ENCODE measurements at places on chromosomes 16 and 17. TPM values are rescaled to one million over a fixed set of nuclear protein-coding genes. Genes with fewer than 3 reads are reported as not detected.
A peak's percentile ranks its signal among the peaks of the same experiment; 100 is the strongest.

DNA sequence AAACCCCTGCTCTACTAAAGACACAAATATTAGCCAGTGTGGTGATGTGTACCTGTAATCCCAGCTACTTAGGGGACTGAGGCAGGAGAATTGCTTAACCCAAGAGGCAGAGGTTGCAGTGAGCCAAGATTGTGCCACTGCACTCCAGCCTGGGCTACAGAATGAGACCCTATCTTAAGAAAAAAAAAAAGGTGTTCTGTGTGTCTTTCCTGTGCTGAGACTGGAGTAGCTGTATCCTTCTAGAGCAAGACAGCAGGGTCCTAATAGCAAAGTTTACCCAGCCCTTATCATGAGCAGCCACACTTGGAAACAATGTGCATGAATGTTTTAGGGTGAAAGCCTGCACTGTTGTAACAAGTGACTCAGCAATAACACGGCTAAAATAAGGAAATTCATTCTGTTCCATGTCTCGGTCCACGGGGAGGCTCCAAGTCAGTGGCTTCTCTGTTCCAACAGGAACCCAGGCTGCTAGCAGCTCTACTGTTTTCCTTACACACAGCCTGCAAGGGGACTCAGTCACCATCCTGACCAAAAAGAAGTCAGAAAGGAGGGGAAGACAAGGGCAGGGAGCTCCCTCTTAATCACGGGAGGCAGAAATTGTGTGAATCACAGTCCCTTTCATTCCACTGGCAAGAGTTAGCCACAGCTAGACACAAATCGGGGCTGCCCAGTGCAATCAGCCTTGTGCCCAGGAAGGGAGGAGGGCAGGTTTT is 7.1 kb upstream of the SLC5A11 start:
- H3K4me1 ChIP-seq: no peaks in the 10 kb centered on the region
- no peak overlapping the region for H3K4me3 ChIP-seq
- no peaks in the 10 kb centered on the region for H3K36me3 ChIP-seq
- no peak overlapping the region for H3K27ac ChIP-seq
- no peak for DNase-seq

- H3K27ac ChIP-seq: no peak overlapping the region
- no peak overlapping the region for H3K4me3 ChIP-seq
- H3K36me3 ChIP-seq: no peaks in the 10 kb centered on the region
- no peaks in the 10 kb centered on the region for H3K4me1 ChIP-seq
Measured at GRCh38 chr17:78563189-78564145, 13.7 kb downstream of the DNAH17 start.

GRCh38 chr17:78836420-78837021 is 4.1 kb downstream of the USP36 start:
- peaks cover 26% of the 10 kb centered on the region for H3K4me1 ChIP-seq
- DNase-seq: no peak
- peak overlapping the region; percentile 0 for H3K27ac ChIP-seq
- no peaks in the 10 kb centered on the region for H3K27me3 ChIP-seq
- H3K4me3 ChIP-seq: no peak overlapping the region

GRCh38 chr16:89511374-89511773 is 3.2 kb downstream of the SPG7 start:
- no peak overlapping the region for H3K4me3 ChIP-seq
- H3K27ac ChIP-seq: peak overlapping the region; percentile 64
- peaks cover 19% of the 10 kb centered on the region for H3K36me3 ChIP-seq
- DNase-seq: no peak
- peaks cover 25% of the 10 kb centered on the region for H3K4me1 ChIP-seq
- H3K27me3 ChIP-seq: no peaks in the 10 kb centered on the region

- H3K27ac ChIP-seq: peak overlapping the region; percentile 96
- peaks cover 36% of the 10 kb centered on the region for H3K4me1 ChIP-seq
- H3K27me3 ChIP-seq: no peaks in the 10 kb centered on the region
- peak overlapping the region; percentile 80 for H3K4me3 ChIP-seq
Measured at GRCh38 chr17:50151937-50152547, 1.6 kb upstream of the PPP1R9B start.

The CCDC154 gene
- total RNA-seq: 2.9 TPM

DNA sequence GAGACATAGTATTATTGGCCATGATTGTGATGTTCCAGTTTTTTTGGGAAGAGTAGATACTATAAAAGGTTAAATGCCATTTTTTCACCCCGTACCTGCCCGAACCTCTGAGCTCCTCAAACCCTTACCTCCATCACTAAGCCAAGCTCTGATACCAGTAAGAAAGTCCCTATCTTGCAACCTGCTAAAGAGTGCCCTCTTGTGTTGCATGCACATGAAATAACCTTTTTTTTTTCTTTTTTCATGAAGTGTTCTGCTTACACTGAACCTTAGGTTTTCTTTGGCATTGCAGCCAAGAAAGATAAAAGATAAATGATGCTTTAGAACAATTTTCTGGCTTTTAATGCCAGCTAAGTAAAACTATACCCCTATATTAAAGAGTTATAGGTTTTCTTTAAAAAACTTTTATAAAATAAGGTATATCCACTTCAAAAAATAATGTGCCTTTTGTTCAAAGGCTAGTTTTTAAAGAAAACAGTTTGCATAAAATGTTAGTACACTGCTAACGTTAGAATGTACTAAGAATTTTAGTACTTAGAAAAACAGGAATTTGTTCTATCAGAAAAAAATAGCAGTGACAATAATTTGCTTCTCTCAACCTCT is 295.3 kb upstream of the PMFBP1 start:
- no peak for DNase-seq
- H3K4me1 ChIP-seq: peaks cover 3% of the 10 kb centered on the region
- no peaks in the 10 kb centered on the region for H3K36me3 ChIP-seq
- no peak overlapping the region for H3K27ac ChIP-seq
- no peaks in the 10 kb centered on the region for H3K27me3 ChIP-seq
- no peak overlapping the region for H3K4me3 ChIP-seq

GRCh38 chr17:8912084-8912981 is 44.9 kb upstream of the PIK3R6 start:
- peaks cover 31% of the 10 kb centered on the region for H3K36me3 ChIP-seq
- no peak overlapping the region for H3K27ac ChIP-seq
- H3K4me1 ChIP-seq: peaks cover 10% of the 10 kb centered on the region

GRCh38 chr17:34592002-34592401 is 12.6 kb downstream of the TMEM132E start:
- no peak overlapping the region for H3K27ac ChIP-seq
- DNase-seq: no peak
- H3K4me1 ChIP-seq: peaks cover 6% of the 10 kb centered on the region
- peaks cover 48% of the 10 kb centered on the region for H3K27me3 ChIP-seq

- peak overlapping the region; percentile 53 for H3K4me3 ChIP-seq
- no peak overlapping the region for H3K27ac ChIP-seq
- DNase-seq: no peak
- peaks cover 66% of the 10 kb centered on the region for H3K27me3 ChIP-seq
- H3K4me1 ChIP-seq: peaks cover 7% of the 10 kb centered on the region
- peaks cover 2% of the 10 kb centered on the region for H3K36me3 ChIP-seq
Measured at GRCh38 chr17:9021992-9022572, 772 bp downstream of the NTN1 start.

DNA sequence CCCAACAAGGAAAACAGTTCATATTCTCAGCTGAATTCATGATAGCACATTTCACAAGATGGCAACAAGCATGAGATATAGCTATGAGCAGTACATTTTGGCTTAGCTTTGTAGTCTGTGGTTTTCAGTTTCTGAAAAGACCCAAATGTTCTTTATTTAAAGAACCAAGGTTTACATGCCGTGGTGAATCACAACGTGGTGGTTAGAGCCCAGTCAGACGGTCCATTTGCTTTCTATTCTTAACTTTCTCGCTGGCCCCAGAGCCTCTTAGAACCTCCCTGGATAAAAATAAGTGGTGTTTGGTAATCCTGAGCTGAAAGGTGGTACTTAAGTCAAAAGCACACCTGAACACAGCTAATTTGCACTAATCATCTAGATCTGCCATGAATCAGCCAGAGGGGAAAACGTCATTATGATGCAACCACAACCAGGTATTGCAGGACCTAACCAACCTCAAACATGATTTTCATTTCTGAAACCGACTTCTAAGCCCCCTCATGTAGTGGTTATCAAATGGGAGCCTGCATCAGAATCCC is 18.6 kb upstream of the HAPSTR1 start:
- peaks cover 41% of the 10 kb centered on the region for H3K4me1 ChIP-seq
- H3K27me3 ChIP-seq: no peaks in the 10 kb centered on the region
- H3K36me3 ChIP-seq: peaks cover 20% of the 10 kb centered on the region
- peak; percentile 62 for DNase-seq
- peak overlapping the region; percentile 24 for H3K4me3 ChIP-seq

The HIGD1B gene
- total RNA-seq: not detected

DNA sequence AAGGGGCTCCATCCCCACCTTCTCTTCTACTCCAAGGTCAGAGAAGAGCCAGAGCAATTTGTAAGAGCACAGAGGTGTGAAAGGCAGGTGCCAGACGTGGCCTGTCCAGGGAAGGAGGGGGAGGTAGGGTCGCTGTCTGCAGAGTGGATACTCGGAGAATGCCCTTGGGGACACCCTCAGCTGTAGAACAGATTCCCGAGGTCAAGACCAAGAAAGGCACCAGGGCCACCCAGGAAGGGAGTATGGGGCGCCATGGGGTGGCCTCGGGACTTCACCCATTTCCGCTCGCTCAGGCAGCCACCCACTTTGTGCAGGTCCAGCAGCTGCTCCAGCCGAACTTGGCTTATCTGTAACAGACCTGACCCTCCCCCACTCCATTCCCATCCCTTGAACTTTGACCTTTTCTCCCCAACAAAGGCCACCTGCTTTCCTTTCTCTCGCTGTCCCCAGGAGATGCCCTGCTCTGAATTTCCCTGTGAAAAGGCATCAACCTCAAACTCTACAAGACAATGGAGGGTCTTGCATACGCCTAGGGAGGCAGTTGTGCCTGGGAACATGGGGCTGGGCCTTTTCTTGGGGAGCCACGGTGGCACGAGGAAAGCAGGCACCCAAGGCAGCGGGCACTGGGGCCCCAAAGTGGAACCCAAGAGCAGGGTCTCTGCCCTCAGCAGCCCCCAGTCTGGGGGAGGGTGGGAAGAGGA is 11.3 kb upstream of the AXIN2 start:
- H3K27me3 ChIP-seq: peaks cover 2% of the 10 kb centered on the region
- no peak overlapping the region for H3K4me3 ChIP-seq
- no peak for DNase-seq

The SMTNL2 gene
- total RNA-seq: not detected

The MAP2K3 gene
- total RNA-seq: 97.3 TPM

DNA sequence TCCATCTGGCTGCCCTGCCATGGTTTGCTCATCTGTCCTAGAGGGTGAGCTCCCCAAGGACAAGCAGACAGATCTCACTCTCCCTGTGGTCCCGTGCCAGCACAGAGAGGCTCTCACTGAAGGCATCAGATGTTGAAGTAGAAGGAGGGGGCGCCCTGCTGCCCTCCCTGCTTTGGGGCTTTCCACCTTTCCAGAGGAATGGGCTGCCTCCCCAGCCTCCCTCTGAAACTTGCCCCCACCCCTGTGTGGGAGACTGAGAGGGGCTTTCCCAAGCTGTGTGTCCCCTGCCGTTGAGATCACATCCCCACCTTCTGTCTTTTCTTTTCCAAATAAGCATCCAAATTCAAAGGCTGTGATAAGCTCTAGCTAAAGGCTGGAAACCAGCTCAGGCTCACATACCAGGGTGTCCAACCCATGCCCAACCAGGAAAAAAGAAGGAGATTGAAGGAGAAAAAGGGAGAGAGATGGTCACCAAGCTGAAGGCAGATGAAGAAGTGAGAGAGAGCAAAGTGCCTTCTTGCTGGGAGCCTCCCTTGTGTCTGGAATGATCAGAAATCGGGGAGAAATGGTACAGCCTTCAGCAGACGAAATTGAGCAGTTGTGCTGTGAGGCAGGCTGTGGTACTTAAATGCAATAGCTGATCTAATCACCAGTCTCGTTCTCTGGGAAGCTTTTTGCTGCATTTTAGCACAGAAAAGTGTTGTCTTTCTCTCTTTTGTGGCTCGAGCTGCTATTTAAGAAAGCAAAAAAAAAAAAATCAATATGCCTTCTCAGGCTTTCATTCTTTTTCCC is 145.9 kb upstream of the LHX1 start:
- no peak overlapping the region for H3K27ac ChIP-seq
- no peaks in the 10 kb centered on the region for H3K36me3 ChIP-seq
- DNase-seq: no peak
- H3K27me3 ChIP-seq: peaks cover 49% of the 10 kb centered on the region
- H3K4me1 ChIP-seq: no peaks in the 10 kb centered on the region

DNA sequence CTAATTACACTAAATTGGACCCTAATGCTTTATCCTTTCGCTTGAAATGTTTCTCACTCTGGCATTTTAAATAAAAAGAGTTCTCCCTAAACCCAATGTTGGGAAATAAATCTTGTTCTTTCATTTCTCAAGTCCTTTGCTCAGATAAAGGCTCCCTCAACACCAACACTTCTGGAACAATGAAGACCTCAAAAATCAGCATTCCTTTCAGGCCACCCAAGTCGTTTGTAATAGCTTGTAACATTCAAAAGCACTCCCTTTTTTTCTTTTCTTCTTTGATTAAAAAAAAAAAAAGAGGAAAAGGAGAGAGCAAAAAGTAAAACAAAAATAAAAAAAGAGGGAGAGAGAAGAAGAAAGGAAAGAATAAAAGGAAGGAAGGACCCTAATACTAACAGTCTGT is 23.3 kb upstream of the FOXJ1 start:
- H3K36me3 ChIP-seq: peaks cover 53% of the 10 kb centered on the region
- H3K4me3 ChIP-seq: no peak overlapping the region
- no peaks in the 10 kb centered on the region for H3K27me3 ChIP-seq

The SPIRE2 gene
- 0.44 TPM for total RNA-seq

GRCh38 chr16:75997606-75998005 is 271.3 kb upstream of the CPHXL start:
- no peaks in the 10 kb centered on the region for H3K36me3 ChIP-seq
- no peaks in the 10 kb centered on the region for H3K4me1 ChIP-seq
- H3K4me3 ChIP-seq: no peak overlapping the region
- H3K27ac ChIP-seq: no peak overlapping the region
- no peaks in the 10 kb centered on the region for H3K27me3 ChIP-seq

DNA sequence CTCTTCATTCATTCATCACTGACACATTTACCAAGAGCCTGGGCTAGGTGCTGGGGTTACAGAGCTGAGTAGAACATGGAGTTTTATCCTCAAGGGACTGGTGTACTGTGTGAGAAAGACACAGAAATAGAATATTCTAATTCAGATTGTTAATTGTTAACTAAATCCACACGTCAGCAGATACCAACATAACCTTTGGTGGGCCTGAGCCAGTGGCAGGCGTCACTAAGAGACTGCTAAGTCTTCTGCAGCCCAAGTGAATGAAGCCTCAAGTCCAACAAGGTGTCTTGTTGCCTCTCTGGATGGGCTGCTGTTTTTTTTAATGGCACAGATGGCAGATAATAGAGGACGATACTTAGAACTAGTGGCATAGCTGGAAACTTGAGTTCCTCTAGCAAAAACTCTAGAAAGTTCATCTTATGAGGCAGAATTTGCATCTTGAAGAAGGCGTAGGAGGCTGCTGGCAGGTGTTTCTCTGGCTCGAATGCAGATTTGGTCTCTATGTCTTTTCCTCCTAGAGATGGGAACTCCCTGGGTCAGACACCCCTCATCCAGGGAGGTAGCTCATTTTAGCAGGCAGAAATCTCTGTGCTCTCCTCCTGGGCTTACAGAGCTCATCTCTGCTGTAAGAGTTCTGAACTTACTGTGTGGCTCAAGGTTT is 179.5 kb downstream of the NTN1 start:
- no peaks in the 10 kb centered on the region for H3K36me3 ChIP-seq
- no peak for DNase-seq
- no peak overlapping the region for H3K4me3 ChIP-seq
- H3K27me3 ChIP-seq: peaks cover 13% of the 10 kb centered on the region
- no peak overlapping the region for H3K27ac ChIP-seq

The FADS6 gene
- total RNA-seq: not detected

- peak overlapping the region; percentile 63 for H3K4me3 ChIP-seq
- peak; percentile 89 for DNase-seq
- H3K4me1 ChIP-seq: peaks cover 66% of the 10 kb centered on the region
Measured at GRCh38 chr17:2215616-2216364, 87.8 kb downstream of the SMG6 start.

- no peaks in the 10 kb centered on the region for H3K27me3 ChIP-seq
- no peak overlapping the region for H3K27ac ChIP-seq
- no peaks in the 10 kb centered on the region for H3K36me3 ChIP-seq
- no peak overlapping the region for H3K4me3 ChIP-seq
- no peak for DNase-seq
Measured at GRCh38 chr16:28301154-28301553, 8.8 kb downstream of the SBK1 start.

The TEKT5 gene
- not detected for total RNA-seq

The CA7 gene
- total RNA-seq: not detected

Measured in activated CD8-positive, alpha-beta memory T cell treated with anti-CD3 and anti-CD28 coated beads, Interleukin-2, amount 10 ng/mL, durations not matched to agents 7 days and 5 days (primary cell).